ENCODE measurements at places on chromosomes 7 and 10.

- DNase-seq: no peak
Measured at GRCh38 chr10:69362471-69362954, 54.2 kb downstream of the TACR2 start.

GRCh38 chr10:130193493-130194193, 57.5 kb downstream of the GLRX3 start:
- DNase-seq: no peak

DNA sequence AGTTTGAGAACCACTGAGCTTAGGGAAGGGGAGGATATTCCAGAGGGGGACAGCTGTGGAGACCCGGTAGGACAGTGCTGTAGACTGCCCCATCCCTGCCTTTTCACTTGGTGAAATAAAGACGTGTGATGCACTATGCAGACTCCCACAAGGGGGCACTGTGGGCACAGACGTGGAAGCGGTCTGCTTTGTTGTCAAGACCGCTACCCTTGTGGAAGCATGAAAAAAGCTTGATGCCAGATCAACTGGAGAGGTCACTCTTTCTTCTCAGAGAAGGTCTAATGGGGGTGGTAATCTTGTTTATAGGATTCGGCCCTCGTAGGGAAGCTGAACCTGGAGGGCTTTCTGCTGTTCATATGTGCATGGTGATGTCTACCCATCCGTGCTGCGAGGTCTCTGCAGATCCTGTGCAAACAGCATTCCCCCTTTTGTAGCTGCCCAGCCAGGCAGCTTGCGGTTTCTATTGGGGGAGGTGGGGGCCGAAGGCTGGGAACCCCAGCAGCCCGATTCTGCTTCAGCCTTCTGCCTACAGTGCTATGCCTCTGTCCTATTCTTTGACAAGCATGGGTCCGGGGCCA, 13.7 kb downstream of the RPS24 start:
- DNase-seq: peak; percentile 81

- DNase-seq: no peak
Measured at GRCh38 chr10:61890430-61890829, 11.1 kb upstream of the ARID5B start.

GRCh38 chr10:1401071-1401965, 336.0 kb downstream of the ADARB2 start:
- no peak for DNase-seq

DNA sequence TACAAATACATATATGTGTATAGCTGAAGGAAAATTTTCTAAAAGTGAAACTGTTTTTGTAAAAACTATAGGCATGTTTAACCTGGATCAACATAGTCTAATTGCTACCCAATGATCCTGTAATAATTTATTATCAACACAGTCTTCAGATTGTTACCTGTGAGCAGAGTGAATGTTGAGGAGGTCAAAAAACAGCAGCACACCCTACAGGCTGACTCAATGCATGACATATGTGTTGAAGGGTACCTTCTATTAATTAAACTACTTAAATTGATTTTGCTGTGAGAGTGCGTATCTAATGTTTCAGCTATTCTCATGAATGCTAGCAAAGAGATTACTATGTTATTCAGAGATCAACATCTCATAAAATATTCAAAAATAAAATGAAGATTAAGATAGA, 411.4 kb downstream of the TNS3 start:
- DNase-seq: no peak

GRCh38 chr10:102814873-102815661, 22.1 kb downstream of the CYP17A1 start:
- no peak for DNase-seq
